ENCODE measurements at places on chromosomes 13 and 19. TPM values are rescaled to one million over a fixed set of nuclear protein-coding genes. Genes with fewer than 3 reads are reported as not detected.

- H3K27ac ChIP-seq = no peak overlapping the region
- no peak for DNase-seq
- H3K27me3 ChIP-seq = peaks cover 27% of the 10 kb centered on the region
- peaks cover 62% of the 10 kb centered on the region for H3K4me1 ChIP-seq
Measured at GRCh38 chr19:50720181-50720920, 749 bp upstream of the SHANK1 start.

DNA sequence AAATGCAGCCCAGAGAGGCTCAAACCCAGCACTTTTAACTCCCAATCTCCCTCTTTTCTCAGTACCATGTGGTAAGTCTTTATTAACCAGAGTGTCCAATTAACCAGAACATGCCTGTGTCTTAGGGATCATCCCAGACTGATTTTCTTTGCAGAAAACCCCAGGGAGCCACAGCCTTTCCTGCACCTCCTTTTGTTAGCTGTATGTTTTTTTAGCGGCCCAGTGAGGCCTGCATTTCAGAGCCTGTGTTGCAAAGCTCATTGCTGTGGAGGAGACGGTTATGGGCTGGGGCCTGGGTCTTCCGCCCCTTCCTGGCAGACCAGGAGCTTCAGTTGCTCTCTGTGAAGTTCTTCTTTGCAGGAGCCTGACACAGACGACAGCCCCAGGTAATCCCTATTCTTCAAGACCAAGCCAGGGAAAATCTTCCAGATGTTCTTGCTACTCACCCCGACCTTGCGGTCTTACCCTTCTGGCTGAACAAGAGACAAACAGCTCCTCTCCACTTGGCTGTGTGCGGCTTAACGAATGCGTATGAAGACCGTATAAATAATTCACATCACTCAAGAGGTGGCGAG lies 70.7 kb upstream of the TSHZ3 start:
- peaks cover 2% of the 10 kb centered on the region for H3K27me3 ChIP-seq
- H3K4me1 ChIP-seq = peaks cover 5% of the 10 kb centered on the region
- no peak overlapping the region for H3K4me3 ChIP-seq

DNA sequence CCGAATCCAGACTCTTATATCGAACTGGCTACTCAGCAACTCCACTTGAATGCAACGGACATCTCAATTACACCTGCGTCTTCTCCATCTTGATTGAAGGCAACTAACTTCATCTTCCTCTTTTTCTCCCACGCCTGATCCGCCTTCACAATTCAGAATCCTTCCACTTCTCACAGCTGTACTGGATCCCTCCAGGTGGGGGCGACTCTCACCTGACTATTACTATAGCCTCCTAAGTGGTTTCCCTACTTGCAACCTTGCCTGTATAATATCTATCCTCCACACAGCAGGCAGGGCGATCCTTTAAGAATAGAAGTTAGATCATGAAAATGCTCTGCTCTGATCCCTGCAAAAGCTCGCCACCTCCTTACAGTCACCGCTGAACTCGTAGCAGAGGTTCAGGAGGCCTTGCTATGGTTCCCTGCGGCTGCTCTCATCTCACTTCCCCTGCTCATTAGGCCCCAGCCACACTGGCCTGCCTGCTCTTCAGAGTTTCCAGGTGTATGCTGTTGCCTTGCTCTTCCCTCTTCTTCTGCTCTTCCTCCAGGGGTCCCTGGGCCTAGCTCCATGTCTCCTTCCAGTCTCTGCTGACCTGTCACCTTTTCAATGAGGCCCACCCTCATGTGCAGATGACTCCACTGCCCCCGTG lies 31.9 kb downstream of the RFXAP start:
- no peaks in the 10 kb centered on the region for H3K27me3 ChIP-seq
- H3K4me1 ChIP-seq = no peaks in the 10 kb centered on the region
- peaks cover 19% of the 10 kb centered on the region for H3K36me3 ChIP-seq
- no peak overlapping the region for H3K4me3 ChIP-seq

DNA sequence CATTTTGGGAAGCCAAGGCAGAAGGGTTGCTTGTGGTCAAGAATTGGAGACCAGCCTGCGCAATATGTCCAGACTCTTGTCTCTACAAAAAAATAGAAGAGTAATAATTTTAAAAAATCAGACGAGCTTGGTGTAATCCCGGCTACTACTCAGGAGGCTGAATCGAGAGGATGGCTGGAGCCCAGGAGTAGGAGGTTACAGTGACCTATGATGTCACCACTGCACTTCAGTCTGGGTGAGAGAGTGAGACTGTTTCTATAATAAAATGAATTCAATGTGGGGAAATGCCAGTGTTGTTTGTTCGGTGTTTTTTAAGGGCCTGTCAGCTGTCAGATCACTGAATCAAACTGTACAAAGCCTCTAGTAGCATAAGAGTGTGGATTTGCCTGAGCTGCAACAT lies 1.2 kb upstream of the FBXL3 start:
- peak overlapping the region; percentile 96 for H3K27ac ChIP-seq
- peak; percentile 50 for DNase-seq
- no peaks in the 10 kb centered on the region for H3K36me3 ChIP-seq
- H3K27me3 ChIP-seq = no peaks in the 10 kb centered on the region
- H3K4me3 ChIP-seq = no peak overlapping the region

DNA sequence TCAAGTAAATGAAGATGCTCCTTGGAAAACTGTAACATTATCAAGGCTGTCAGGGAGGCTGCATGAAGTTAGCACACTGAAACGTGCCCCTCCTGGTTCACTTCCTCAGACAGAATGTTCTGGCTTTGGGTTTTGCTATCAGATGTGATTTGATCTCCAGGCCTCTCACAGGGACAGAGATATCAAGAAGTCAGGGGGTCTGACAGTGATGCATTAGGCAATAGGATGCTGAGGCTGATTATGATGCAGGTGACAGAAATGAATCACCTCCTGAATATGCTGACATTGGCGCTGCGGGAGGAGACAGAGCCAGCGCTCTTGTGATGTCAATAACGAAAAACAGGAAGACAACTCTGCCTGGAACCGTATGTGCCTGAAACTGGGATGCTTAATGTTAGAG lies 278.5 kb downstream of the DCT start:
- no peak overlapping the region for H3K4me3 ChIP-seq
- no peaks in the 10 kb centered on the region for H3K4me1 ChIP-seq
- no peaks in the 10 kb centered on the region for H3K36me3 ChIP-seq
- no peak overlapping the region for H3K27ac ChIP-seq

DNA sequence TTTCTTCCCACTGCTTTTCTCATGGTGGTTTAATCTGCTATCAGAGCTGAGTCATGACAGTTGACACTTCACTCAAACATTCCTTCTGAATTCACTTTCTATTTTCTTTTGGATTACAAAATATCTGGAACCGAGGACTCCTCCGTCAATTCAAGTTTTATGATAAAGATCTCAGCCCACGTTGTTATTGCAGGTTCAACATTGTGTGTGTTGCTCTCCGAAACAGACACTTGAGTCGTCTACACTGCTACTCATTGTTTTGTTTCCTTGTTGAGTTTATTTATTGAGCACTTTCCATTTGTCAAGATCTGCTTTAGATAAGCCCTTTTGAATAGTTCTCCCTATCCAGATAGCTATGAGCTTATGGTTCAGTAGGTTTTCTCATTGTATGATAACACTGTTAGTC lies 636.1 kb upstream of the GPC6 start:
- H3K27me3 ChIP-seq = no peaks in the 10 kb centered on the region
- no peak for DNase-seq
- no peak overlapping the region for H3K4me3 ChIP-seq
- no peaks in the 10 kb centered on the region for H3K36me3 ChIP-seq
- H3K4me1 ChIP-seq = no peaks in the 10 kb centered on the region

- DNase-seq = peak; percentile 50
- no peaks in the 10 kb centered on the region for H3K36me3 ChIP-seq
- peaks cover 5% of the 10 kb centered on the region for H3K4me1 ChIP-seq
- no peak overlapping the region for H3K4me3 ChIP-seq
- H3K27me3 ChIP-seq = peaks cover 11% of the 10 kb centered on the region
- no peak overlapping the region for H3K27ac ChIP-seq
Measured at GRCh38 chr19:12872941-12873890, 8.0 kb downstream of the DNASE2 start.

DNA sequence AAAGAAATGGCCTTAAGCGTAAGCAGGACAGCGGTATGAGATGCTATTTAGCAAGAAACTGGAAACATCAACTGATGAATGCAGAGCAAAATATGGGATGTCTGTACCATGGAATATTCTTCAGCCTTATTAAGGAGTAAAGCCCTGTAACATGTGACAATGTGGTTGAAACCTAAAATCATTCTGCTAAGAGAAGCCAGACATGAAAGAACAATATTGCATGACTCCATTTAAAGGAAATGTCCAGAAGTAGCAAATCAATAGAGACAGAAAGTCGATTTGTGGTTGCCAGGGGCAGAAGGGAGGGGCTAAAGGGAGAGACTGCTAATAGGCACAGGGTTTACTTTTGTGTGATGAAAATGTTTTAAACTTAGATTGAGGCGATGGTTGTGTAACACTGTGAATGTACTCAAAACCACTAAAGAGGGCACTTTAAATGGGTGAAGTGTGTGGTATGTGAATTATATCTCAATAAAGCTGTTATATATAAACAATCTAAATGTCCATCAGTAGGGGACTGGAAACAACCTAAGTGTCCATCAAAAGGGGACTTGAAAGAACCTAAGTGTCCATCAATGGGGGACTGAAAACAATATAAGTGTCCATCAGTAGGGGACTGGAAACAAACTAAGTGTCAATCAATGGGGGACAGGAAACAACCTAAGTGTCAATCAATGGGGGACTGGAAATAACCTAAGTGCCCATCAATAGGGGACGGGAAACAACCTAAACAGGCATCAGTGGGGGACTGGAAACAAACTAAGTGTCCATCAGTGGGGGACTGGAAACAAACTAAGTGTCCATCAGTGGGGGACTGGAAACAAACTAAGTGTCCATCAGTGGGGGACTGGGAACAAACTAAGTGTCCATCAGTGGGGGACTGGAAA lies 45.4 kb downstream of the CCL25 start:
- no peak overlapping the region for H3K4me3 ChIP-seq
- H3K27me3 ChIP-seq = no peaks in the 10 kb centered on the region
- no peak for DNase-seq
- H3K36me3 ChIP-seq = peaks cover 27% of the 10 kb centered on the region
- no peak overlapping the region for H3K27ac ChIP-seq
- no peaks in the 10 kb centered on the region for H3K4me1 ChIP-seq

DNA sequence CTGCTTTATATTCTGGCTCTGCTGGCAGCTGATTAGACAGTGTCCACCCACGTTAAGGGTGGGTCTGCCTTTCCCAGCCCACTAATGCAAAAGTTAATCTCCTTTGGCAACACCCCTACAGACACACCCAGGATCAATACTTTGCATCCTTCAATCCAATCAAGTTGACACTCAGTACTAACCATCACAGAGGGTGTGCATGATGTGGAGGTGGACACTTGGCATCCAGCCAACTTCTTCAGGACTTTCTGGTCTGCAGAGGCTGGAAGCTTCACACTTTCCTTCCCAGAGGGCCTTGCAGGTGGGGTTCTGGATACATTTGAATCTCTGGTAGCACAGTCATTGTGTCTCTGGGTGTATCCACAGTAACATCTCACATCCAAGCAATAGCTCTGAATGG lies 18.9 kb upstream of the IGFL1 start:
- DNase-seq = no peak
- H3K36me3 ChIP-seq = no peaks in the 10 kb centered on the region
- peak overlapping the region; percentile 42 for H3K27ac ChIP-seq
- no peak overlapping the region for H3K4me3 ChIP-seq

GRCh38 chr13:30004204-30004603 lies 153.8 kb upstream of the UBL3 start:
- no peak overlapping the region for H3K4me3 ChIP-seq
- H3K27me3 ChIP-seq = no peaks in the 10 kb centered on the region
- DNase-seq = no peak

DNA sequence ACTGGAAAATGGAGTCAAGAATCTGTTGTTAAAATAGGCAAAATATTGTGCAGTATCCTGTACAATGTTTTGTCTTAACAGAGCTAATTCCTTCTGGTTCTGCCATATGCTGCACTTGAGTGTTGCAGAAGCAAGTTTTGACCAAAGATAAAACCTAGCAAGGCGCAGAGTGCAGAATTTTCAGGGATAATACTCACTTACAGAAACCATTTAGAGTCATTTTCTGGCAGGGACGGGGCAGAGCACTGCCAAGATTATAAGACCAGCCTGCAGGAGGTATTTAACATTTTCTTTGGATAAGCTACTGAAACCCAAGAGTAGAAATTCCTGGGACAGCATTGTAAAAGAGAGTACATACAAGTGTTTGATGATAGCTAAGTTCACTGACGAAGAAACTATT lies 159.5 kb upstream of the EDNRB start:
- peak; percentile 16 for DNase-seq
- no peaks in the 10 kb centered on the region for H3K27me3 ChIP-seq
- no peaks in the 10 kb centered on the region for H3K36me3 ChIP-seq

DNA sequence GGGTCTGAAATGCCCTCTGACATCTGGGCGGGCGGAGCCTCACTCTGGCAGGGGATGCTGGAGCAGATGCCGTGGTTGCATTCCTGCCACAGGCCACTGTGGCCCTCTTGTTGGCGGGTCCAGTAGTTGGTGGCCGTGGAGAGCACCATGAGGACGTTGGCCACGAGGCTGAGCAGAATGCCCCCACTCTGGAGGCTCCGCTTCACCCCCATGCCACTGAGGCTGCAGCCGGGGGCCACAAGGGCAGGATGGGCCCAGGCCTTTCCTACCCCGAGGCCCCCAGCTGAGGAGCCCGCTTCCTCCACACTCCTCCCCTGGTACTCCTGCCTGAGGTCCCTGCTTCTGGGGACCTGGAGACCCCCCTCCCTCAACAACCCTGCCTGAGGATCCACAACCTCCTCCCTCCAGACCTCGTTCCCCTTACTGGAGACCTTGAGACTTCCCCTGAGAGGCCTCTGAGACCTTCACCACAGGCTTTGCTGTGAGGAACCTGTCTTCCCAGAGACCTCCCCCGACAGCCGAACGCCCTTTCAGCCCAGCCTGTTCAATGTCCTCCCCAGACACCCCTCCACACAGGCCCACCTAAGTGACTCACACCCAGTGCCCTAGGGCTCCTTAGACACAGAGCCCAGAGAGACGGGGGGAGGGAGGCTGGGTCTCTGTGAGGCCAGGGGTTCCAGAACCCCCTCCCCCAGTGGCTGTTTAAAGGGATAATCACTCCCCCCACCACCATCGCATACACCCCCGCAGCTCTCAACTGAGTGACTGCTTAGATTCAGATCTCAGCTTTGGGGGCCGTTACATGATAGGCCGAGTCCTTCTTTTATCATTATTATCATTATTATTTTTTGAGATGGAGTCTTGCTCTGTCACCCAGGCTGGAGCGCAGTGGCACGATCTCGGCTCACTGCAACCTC lies at the start of gene CLDND2:
TSS of gene CLDND2 (minus strand) at position 638 of the 917 bp plus-strand sequence. CDS start at position 212, 426 bp downstream.
- H3K4me3 ChIP-seq = peak within 1 kb of the TSS; percentile 85
- no peaks in the 10 kb centered on the region for H3K27me3 ChIP-seq
- no peaks in the 10 kb centered on the region for H3K36me3 ChIP-seq
- peak; percentile 30 for DNase-seq
- H3K4me1 ChIP-seq = peaks cover 24% of the 10 kb centered on the region

- H3K27me3 ChIP-seq = no peaks in the 10 kb centered on the region
- no peak overlapping the region for H3K27ac ChIP-seq
- no peak for DNase-seq
- H3K4me3 ChIP-seq = no peak overlapping the region
- peaks cover 26% of the 10 kb centered on the region for H3K36me3 ChIP-seq
- peaks cover 32% of the 10 kb centered on the region for H3K4me1 ChIP-seq
Measured at GRCh38 chr19:18840288-18841267, 8.8 kb downstream of the UPF1 start.

GRCh38 chr13:46354156-46355087 lies 32.6 kb downstream of the RUBCNL start:
- H3K4me1 ChIP-seq = peaks cover 9% of the 10 kb centered on the region
- H3K36me3 ChIP-seq = no peaks in the 10 kb centered on the region
- H3K27ac ChIP-seq = no peak overlapping the region
- H3K4me3 ChIP-seq = no peak overlapping the region
- no peak for DNase-seq

CGB8 gene
- 0.31 TPM for total RNA-seq

UBE2L5 gene
- 0.18 TPM for total RNA-seq

CABP5 gene
- not detected for total RNA-seq

TMEM86B gene
- total RNA-seq = 1.1 TPM

ACER1 gene
- not detected for total RNA-seq
